ENCODE measurements at places on chromosomes 6 and 20. TPM values are rescaled to one million over a fixed set of nuclear protein-coding genes. Genes with fewer than 3 reads are reported as not detected.

DNA sequence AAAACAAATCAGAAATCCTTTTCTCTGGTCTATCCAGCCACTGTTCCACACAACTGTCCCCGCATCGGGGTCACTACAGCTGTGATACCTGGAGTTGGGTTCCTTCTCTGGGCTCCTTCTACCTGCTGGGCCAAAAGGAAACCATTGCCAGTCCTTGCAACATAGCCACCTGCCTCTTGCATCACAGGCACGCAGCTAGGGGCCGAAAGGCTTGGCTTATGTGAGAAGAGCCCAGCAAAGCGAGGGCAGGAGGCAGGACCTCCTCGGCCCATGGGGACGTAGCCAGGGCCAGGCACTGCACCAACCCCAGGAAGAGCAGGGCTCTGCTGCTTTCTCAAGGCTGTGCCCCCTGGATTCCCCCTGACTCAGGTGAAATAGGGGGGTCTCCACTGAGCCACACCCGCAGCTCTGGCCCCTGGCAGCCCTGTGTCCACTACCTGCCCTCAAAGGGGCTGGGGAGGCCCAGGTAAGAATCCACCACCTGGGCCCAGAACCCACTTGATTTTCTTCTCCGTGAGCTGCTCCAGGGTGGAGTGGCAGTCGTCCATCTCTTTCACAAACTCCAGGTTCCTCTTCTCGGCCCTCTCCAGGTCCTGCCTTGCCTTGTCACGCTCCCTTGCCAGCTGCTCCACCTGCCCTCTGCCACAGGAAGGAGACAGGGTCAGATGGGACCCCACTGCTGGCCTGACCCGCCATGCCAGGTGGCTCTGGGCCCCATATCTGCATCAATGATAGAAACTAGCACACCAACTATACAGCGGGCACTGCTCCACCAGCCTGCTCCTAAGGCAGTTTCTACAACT, 88.9 kb downstream of the GINS1 start:
- no peak for DNase-seq

GRCh38 chr6:86856937-86857563, 80.3 kb upstream of the HTR1E start:
- peak; percentile 12 for DNase-seq

- DNase-seq: no peak
Observed at GRCh38 chr6:149988550-149989346, 25.0 kb downstream of the ULBP1 start.

DNA sequence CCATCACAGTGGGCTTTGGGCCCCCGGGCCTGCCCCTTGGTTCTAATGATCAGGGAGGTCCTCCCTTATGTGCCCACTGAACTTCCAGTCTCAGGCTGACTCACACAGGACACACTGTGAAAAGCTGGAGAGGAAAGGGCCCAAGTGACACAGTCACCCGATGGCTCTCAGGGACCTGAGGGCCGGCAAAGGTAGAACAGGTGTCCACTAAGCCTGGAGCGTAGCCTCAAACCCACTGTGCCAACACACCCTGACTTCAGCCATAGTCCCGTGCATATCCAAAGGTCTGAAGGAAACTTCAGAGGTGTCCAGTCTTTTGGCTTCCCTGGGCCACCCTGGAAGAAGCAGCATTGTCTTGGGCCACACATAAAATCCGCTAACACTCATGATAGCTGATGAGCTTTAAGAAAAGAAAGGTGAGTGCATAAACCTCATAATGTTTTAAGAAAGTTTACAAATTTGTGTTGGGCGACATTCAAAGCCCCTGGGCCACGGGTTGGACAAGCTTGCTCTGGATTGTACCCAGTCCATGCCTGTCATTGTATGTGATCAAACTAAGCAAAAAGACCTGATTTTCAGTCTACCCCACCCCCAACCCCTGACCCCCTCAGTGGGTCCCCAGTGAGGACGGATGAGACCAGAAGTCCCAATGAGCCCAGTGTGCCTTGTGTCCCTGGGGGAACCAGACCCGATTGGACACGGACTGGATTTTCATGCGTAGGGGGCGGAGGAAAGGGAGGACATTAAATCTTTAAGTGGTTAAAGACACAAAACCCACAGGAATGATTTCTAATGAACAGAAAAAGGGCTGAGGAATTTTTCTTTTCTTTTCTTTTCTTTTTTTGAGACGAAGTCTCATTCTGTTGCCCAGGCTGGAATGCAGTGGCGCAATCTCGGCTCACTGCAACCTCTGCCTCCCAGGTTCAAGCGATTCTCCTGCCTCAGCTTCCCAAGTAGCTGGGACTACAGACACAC, 6.1 kb downstream of the RAMACL start:
- no peak for DNase-seq

The FAM184A gene
- total RNA-seq: 8.7 TPM

The EXOC2 gene
- 47.9 TPM for total RNA-seq

All from umbilical cord (tissue), 2 donors.